ENCODE measurements at places on chromosomes 1 and 21. TPM values are rescaled to one million over a fixed set of nuclear protein-coding genes. Genes with fewer than 3 reads are reported as not detected.

GRCh38 chr1:160925652-160926244, 28.9 kb downstream of the ITLN2 start:
- DNase-seq, result no peak

KIAA0040 gene
- polyA plus RNA-seq, result 13.6 TPM

SH3BGR gene
- 4.7 TPM for polyA plus RNA-seq

URB1 gene
- polyA plus RNA-seq, result 15.3 TPM

CLCA4 gene
- not detected for polyA plus RNA-seq

KRTAP10-12 gene
- not detected for polyA plus RNA-seq

GRCh38 chr1:177209357-177209756, 38.6 kb downstream of the BRINP2 start:
- peak; percentile 36 for DNase-seq

GRCh38 chr1:199182186-199182843, 543.5 kb downstream of the PTPRC start:
- DNase-seq, result no peak

DNA sequence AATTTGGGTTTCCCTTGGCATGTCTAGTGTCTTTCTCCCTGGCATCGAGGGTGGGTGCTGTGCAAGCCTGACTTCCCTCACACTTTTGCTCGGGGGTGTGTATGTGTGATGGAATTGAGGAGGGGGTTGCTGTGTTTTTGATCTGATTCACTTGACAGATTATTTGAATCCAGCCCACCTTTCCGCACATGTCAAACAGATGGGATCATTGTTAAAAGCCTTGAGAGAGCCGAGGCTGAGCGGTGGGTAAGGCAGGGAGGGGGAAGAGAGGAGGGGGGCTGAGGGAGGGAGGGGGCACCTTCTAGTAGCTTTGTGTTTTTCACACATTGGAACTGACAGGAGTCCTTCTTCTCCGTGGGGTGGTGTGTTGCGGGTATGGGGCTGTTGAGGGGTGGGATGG, 90.0 kb downstream of the PAPPA2 start:
- DNase-seq, result no peak

- no peak for DNase-seq
These were observed 14.9 kb downstream of the ABCA4 start for GRCh38 chr1:94105957-94106529.

DNA sequence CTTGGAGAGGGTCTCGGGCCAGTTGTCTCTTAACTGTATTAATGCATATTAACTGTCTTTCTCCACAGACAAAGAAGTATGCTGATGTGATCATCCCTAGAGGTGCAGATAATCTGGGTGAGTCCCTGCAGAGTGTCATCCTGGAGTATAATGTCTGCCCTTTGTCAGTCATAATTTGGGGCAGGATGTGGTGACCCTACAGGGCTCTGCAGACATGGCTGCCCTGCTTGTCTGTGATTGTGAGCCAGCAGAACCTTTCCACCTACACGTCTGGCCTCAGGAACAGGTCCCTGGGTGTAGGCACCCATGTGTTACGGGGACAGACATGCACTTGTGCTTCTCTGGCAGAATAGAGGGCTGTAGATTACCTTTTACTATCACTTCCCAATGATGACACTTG, 78.4 kb downstream of the UCK2 start:
- no peak for DNase-seq

- no peak for DNase-seq
These were observed 163.2 kb upstream of the HMCN1 start for GRCh38 chr1:185570962-185571361.
